ENCODE measurements at places on chromosomes 13 and 19.

DNA sequence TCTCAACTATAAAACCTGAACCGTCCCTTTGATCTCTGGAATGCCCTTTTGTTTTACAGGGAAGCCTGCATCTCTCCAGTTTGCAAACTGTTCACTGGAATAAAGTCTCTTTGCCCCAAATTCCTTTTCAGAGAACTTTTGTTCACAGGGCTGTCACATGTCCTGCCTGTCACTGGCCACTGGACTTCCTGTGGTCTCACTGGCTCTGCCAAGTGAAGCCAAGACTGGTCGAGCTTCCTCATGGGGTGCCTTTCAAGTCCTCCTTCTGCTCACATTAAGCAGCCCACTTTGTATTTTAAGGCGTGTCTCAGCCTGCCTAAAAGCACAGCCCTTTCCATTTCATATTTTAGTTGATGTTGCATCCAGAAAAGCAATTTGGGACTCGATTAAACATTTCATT, 215.7 kb downstream of the KATNAL1 start:
- no peak for DNase-seq

- DNase-seq: no peak
These were observed 24.5 kb downstream of the EFNA2 start for GRCh38 chr19:1309977-1310852.

DNA sequence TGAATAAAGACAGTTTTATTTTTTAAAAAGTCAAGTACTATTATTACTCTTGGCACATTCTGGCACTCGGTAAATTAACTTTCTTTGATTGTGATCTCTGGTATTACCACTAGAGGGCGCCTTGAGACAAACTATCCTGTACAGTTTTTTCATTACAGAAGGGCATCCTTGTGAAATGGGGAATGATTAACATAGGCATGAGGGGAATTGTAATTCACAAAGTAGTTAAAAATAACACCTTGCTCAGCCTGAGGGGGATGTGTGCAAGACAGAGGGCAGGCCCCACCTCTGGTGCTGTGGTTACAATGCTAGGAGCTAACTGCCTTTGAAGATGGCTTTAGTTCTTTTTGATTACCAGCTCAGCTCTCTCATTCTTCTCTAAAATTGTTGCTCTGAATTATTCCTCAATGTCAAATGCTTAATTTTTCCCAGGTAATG, 24.2 kb upstream of the C1QTNF9B start:
- no peak for DNase-seq

GRCh38 chr13:98500963-98501421, 75.9 kb downstream of the STK24 start:
- no peak for DNase-seq

GRCh38 chr19:51978882-51979281, 7.8 kb downstream of the ZNF350 start:
- no peak for DNase-seq

GRCh38 chr19:2449019-2449418, 7.7 kb downstream of the LMNB2 start:
- no peak for DNase-seq

DNA sequence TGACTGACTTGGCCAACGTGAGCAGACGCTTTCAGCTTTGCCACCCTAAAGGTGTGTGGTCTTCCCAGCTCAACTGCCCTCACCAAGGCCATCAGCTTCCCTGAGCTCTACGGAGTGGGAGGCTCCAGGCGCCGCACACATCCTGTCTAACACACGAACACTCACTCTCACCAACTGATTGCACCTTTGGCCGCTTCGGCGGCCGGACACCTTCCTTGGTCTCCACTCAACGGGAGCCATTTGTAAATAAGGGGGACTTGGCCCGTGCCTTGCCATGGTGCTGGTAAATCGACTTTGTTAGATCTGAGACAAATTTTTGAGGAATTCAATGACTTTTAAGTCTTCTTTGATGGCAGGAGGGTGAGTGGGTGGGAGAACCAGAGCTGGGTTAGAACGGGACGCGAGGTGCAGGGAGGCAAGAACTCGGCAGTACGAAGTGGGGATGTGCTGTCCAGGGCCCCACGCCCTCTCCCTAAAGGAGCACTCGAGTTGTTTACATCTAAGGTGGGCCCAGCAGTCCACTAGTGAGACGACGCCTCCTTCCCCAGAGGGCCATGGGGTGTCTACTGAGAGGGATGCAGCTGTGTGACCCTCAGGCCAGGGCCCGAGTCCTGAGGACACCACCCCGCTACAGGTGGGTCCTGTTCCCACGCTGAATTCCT, 4.4 kb downstream of the C13orf46 start:
- DNase-seq: no peak
